ENCODE measurements at places on chromosomes 2 and 18.

- DNase-seq = no peak
Measured at GRCh38 chr2:222887124-222887523, 26.3 kb downstream of the ACSL3 start.

DNA sequence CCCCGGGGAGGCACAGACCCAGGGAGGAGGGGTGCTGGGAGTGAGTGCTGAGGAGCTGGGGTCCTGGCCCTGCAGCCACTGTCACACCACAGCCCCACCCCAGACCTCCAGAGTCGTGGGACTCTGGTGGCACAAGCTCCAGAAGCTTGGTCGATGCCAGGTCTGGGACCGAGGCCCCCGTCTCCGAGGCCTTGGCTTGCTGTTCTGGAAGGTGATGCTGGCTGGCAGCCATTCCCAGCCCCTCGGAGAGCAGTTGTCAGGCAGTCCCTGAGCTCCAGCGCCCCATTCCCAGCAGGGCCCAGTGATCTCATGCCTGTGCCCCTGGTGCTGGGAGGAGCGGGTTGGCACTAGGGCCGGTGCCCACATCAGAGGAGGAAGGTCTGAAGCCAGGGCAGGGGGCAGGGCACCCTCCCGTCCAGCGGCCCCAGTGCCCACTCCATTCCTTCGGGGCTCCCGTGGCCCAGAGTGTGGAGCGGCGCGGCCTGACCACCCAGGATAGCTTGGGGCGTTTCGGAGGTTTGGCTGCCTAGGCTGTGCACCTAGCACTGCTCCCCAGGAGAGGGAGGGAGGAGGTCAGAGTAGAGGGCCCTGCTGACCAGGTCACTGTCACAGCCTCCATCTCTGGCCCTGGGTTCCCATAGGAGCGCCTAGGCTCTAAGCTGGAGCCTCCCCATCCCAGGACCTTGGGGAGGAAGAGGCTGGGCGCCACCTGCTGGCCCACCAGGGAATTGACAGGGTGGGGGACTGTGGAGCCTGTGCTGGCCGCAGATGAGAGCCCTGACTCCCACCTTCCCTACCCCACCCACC, 16.8 kb upstream of the ALPI start:
- no peak for DNase-seq

GRCh38 chr2:31979018-31979417, 31.8 kb downstream of the MEMO1 start:
- no peak for DNase-seq

DNA sequence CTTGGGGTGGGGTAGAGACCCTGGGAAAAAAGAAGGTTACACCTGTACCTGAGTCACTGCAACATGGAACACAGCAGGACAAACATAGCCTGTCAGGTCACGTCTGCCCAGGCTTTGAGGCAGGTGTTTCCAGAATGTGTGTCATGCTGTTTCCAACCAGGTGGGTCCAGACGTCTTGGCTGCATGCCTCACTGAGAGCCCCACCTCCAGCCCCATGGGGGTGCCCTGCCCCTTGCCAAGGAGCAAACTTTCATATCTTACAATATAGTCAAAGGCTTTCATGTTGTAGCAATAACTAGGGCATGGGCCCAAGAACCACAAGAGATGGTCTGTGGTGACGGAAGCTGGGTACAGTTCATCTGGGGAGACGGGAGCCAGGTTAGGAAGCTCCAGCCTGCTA, 499.7 kb downstream of the BCL11A start:
- DNase-seq = no peak

DNA sequence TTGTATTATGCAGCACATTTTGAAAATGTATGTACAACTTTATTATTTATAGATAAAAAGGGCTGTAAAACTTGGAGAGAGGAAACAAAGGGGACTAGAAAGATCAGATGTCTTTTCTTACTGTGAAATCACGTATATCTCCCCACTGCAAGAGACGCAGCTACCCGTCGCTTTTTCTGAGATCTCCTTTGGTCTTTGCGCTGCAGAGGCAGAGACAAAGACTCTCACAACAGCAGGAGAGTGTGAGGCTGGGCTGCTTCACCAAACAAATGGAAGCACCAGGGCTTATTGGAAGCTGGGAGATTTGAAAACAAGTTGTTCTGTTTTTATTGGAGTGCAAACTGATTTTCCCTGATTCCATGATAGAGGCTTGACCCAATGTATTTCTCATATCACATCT, 129.0 kb upstream of the PARD3B start:
- DNase-seq = peak; percentile 44

GRCh38 chr2:225598426-225598825, 198.9 kb downstream of the NYAP2 start:
- no peak for DNase-seq

- DNase-seq = no peak
Measured at GRCh38 chr18:70373042-70373519, 84.2 kb downstream of the SOCS6 start.

GRCh38 chr18:29188760-29189159, 1011.8 kb upstream of the CDH2 start:
- no peak for DNase-seq

DNA sequence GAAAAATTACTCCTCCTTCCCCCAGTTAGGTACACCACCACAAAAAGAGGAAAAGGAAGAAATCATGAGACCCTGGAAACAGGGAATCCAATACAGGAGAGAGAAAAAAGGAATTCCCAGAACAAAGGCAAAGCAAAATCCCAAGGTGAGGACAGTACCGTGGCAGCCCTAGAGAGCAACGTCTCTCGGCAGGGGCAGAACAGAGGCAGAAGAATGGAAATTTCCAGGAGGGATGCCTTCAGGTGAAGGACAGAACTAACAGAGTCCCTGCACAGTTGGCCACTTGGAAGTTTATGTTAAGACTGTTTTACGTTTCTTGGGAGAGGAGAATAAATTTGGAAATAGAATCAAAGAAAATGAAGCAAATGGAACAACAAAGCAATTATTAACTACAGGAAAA, 27.7 kb downstream of the GRB14 start:
- DNase-seq = no peak

DNA sequence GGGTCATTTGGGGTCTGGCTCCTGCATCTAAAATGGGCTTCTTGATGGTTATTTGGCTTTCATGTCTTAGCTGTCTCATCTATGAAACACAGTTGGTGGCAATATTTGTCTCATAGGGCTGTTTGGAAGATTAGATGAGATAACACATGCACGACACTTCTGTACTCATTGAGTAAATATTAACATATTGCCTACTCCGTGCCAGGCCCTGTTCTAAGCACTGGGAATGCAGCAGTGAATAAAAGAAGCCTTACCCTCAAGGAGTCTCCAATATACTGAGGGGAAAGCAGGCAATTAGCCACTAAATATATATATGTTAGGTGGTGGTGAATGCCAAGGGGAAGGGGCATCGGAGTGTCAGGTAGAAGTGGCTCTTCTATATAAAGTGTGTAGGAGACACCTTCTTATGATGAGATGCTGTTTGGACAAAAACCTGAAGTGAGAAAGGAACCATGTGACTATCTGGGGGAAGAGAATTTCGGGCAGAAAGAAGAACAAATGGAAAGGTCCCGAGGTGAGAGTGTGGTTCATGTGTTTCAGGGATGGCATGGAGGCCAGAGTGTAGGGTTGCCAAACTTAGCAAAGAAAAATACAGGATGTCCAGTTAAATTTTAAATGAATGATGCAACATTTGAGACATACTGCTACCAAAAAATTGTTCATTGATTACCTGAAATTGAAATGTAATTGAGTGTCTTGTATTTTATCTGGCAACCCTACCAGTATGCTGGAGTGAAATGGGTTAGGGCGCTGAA, 11.8 kb downstream of the SLC3A1 start:
- no peak for DNase-seq

DNA sequence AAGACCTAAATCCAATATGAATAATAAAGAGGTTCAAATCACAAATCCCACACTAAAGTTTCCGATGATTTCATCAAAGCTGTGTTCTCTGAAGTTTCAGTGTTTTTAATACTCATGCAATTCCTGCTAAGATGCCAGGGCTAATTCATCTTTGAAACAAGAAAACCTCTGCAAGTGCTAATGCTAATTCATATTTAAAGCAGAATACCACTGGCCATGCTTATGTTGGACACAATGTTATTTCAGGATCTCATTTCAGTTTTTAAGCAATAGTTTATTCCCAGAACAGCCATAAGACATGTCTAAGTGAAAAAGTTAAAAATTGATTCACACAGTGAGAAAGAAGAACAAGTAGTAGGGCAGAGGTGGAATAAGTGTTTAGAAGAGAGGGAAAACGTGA, 62.8 kb downstream of the GRB14 start:
- no peak for DNase-seq

DNA sequence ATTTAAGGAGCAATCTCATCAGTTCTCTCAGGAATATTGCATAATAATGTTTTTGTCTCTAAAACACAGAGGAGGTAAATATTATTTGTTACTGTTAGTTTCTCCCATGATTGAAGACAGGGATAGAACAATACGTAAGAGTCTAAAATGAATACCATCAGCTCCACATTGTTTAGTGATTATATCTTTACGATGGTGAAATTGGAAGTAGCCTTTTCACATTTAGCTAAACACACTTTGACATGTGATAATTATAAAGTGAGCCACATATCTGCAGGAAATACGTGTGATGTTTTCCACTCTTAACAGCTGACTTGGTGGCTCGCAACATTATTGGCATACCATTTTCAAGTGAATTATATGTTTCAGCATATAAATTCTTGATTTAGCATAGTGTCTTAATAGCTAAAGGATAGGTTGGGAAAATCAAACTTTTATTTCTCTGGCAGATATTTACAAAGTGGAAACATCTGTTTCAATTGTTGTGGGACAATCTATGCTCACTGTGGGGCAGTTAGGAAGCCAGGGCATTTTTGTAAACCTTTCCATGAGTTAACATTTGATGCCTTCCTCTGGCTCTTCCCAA, 208.1 kb upstream of the RASGRP3 start:
- no peak for DNase-seq

- DNase-seq = no peak
Measured at GRCh38 chr2:221460136-221460535, 112.0 kb downstream of the EPHA4 start.

DNA sequence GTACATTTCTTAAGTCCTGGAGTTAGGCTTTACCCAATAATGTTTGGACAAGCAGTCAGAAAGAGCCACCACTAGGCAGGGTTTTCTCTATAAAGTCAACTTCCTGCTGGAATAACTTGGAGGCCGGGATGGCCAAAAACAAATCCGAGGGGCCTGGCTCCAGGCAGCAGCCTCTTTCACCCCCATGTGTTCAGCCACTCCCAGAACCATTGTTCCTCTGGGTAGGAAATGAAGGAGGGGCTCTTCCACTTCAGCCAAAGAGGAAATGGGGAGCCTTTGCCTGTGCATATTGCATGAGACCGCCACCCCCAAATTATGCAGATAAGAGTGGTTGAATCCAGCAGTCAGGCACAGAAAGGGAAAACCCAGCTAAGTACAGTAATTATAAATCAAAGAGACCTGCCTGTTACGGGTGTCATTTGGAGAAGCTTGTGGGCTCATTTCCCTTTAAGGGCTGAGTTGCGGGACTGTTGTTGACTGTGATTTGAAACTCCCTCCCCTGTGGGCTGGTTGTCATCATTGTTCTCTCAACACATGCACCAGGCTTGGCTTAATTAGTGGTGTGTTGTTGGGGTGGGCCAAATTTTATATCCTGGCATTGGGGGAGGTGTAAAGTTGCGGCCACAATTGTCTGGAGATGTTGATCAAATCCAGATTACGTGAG, 212.8 kb upstream of the SOX11 start:
- peak; percentile 57 for DNase-seq

DNA sequence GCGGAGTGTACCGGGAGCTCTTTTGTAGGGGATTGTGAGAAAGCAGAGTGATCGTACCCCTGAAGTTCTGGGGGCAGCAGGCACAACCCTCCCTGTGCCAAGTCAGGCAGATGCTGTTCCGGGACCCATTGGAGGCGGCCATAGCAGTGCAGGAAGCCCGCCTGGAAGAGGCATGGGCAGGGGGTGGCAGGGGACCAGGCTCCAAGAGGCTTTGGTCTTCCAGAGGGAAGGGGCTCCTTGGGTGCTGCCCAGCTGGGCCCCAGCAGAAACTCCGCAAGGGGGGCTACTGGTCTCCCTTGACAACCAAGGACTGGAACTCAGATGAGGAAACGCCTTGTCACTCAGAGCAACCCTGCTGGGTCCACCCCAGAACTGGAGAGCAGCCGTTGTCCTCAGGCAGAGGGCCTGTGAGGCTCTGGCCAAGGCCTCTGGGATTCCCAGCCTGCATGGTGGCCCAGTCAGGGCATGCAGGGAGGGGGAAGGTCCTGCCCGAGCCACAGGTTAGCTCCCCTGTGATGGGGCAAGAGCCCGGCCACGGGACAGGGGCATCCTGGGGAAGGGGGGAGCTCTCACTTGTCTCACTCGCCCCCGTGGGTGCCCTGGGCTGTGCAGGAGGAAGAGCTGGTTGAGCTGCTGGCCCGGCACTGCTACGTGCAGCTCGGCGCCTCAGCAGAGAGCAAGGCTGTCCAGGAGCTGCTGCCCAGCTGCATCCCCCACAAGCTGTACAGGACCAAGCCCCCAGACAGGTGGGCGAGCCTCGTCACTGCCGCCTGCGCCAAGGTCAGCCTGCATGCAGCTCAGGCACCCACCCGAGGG, 21.0 kb upstream of the GPR17 start:
- DNase-seq = no peak

DNA sequence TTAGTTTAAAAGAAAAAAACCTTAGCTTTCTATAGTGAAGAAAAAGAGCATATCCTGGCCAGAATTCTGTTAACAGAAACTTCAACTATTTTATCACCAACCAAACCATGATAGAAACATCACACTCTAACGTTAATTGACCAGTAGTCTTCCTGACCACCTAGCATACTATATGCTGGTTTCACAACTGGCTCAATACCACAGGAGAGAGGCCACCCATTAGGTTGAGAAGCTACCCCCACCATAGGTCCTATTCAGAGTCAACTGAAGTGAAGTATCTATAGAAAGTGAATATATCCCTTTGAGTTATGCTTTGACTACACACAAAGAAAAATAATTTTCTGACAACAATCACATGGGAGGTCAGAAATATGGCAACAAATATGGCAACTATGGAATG, 85.2 kb upstream of the STK17B start:
- DNase-seq = no peak

GRCh38 chr2:198638577-198638976, 819.2 kb downstream of the SATB2 start:
- DNase-seq = no peak

DNA sequence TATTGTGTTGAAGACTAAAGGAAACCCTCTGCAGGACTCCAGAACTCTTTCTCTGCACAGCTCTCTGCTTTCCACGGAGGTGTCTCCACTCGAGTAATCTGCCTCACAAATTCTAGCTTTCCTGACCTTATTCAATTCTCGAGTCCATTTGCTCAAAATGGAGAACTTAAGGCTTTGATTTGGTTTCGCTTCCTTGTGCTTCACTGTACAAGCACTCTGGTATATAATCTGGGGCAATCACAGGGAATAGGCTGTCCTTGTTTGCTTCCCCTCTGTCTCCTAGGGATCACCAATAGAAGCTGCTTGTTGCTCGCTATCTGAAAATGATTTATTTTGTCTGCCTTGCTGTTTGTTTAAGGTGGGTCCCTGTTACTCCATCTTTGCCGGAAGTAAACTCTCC, 129.1 kb upstream of the DOCK10 start:
- no peak for DNase-seq

DNA sequence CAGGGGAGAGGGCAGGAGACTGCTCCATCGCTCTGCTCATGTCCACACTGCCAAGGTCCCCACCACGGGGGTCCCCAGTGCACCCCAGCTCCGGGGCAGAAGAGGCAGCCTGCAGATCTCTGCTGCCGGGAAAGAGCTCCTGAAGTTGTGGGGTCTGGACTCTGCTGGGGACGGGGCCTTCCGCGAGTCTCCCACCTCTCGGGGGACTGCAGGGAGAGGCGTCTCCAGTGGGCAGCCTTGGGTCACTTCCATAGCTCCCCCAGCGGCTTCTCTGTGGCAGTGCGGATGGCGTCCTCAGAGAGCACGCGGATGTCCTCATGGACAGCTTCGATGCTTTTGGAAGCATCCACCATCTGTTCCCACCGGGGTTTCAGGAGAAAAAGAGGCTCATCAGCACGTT, 10.7 kb downstream of the DTYMK start:
- no peak for DNase-seq

Measured in neural progenitor cell (in vitro differentiated cells).